ENCODE measurements at places on chromosomes 1 and 21.

- peak; percentile 18 for DNase-seq
Observed at GRCh38 chr1:154698320-154699096, 90.5 kb upstream of the ADAR start.

DNA sequence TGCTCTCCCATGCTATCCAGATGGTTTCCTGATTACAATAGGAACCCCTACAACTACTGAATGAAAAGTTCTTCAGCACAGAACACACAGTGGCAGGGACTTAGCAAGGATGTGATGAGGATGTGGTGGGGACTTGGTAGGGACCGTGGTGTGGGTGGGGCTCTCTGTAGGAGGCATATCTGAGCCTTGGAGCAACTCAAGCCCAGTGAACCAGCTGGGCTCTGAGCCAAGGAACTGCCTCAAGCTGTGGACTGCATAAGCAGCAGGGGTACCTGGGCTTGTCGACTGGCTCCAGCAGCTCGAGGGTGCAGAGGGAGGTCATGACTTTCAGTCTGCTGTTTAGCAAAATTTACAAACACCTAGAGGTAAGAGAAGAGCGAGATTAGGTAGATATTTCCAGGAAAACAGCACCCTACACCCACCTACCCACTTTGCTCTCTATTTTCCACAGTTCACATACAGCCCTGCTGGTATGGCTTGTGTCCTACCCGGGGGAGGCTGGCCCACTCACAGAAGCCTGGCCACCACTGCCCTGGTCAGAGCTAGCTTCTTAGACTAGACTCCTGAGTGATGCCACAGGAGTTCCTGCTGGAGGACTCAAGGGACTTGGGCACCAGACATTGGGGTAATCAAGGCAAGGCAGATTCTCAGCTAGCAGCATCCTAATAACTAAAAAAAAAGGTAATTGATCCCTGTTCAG lies 86.8 kb upstream of the GCLM start:
- DNase-seq = no peak

DNA sequence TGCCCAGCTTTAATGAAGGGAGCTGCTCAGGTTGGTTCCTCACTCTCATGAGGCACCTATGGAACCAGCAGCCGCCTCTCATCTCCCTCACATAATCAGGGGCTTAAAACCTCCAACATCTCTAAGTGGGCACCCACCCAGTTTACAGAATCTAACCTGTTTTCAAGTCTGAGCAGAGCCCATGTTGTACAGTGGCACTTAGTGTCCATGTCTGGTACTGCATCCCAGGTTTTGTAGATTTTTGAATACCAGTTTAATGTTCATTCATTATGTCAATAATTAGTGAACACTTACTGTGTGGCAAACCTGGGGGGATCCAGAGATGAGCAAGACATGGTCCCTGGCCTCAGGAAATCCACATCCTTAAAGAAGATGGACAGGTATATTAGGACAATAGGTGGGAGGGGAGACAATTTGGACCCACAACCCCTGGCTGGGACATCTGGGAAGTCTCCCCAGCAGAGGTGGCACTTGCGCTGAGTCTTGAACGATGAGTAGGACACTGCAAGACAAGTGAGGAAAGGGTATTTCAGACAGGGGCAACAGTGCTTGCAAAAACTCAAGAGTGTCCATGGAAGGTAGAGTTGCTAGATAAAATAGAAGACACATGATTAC lies 83.3 kb downstream of the LACTBL1 start:
- no peak for DNase-seq

DNA sequence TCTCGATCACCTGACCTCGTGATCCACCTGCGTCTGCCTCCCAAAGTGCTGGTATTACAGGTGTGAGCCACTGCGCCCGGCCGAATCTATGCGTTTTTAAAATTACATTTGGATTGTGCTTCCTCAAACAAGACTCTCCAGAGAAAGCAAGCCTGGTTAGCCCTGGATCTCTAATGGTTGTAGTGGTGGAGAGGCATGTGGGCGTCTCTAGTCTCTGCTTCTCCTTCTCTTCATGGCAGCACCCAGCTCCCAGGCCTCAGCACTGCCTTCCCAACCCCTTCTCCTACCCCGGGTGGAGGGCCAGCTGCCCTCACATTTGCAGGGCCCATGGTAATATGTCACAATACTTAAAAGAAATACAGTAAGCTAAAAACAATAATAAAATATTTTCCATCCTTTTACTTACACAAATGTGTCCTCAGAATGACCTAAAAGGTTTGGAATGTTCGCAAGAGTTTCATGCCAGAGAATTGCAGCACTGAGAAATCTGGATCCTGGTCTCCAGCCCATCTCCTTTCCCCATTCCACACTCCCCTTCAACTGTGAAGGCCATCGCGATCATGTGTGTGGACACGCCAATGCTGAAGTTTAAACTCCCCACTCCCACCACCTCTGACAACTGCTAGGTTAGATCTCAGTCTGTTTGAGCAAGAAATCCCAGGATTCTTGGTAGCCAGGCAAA lies 7.0 kb downstream of the OR14I1 start:
- no peak for DNase-seq

DNA sequence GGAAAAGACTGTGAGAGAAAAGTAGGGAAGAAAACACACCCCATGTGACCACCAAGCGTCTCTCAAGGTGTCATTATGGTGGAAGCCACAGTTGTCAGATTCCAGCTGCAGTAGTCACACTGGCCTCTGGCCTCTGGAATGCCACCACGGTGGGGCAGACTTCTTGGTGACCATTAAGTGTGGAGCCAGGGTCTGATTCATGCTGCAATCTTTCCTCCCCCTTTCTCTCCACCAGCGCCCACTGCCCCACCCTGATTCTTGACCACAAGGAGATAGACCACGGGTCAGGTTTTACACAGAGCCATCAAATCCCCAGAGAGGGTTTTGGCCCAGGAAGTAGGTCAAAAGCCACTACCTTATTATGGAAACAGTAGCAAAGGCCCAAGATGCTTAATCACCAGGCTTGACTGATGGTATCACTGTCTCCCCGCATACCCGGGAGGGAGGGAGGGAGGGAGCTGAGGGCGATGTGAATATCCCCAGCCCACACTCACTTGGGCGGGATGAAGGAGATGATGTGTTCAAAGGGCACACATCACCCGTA lies 52.7 kb upstream of the GRHL3 start:
- no peak for DNase-seq

DNA sequence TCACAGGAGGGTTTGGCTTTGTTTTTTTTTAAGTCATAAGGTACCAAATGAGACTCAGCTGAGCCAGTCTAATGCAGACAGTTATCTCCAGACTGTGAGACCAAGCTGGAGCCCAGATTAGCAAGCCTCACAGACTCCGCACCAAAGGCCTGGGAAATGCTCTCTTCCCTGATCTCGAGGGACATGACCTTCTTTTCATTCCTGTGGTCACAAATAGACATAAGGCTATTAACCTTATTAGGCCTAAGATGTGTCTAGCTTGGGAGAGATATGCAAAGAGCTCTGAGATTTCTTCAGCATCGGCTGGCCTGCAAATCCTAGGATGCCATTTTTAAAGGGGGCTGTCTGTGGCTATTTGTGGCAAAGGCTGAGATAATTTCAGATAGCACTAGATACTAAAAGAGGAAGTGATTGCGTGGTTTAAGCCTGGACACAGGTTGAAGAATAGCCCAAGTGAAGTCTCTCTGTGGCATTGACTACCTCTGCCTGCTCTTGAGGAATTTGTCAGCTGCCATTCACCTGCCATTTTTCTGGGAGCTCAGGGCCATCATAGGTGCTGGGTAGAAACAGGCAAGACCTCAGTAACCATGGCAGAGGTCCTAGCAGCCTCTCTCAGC lies 301.3 kb downstream of the SIPA1L2 start:
- DNase-seq = no peak

Measured in activated CD4-positive, alpha-beta T cell treated with anti-CD3 and anti-CD28 coated beads for 48 hours (primary cell).